Stimulated activated CD8-positive, alpha-beta memory T cell treated with anti-CD3 and anti-CD28 coated beads, Interleukin-2, amount 100 ng/mL, for 1 hour (primary cell): ENCODE measurements at places on chromosomes 7 and 10.
A peak's percentile ranks its signal among the peaks of the same experiment; 100 is the strongest.

GRCh38 chr7:83708531-83708930 is 59.6 kb upstream of the SEMA3E start:
- no peak for DNase-seq

DNA sequence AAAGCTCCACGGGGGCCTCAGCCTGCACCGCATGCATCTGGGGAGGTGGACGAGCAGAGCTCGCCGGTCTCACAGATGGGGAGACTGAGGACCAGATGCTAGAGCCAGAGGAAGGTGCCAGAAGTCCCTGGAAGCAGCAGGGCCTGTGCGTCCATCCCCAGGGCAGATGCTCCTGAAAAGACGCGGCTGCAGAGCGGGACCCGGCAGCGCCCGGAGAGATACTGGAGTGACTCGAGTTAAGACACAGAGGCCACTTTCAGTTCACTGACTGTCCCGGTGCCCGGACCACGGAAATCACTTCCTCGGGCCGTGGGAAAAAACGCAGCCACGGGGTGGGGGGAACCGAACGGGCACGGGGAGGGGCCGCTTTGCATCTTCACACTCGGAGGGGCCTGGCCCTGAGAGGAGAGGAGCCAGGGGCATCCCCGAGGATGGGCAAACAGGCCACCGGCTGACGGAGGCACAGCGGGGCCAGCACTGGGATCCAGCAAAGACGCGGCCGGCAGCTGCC is 85.4 kb downstream of the FOXL3 start:
- no peak for DNase-seq

- DNase-seq = no peak
These were observed 61.5 kb downstream of the CPVL start for GRCh38 chr7:29084832-29085231.

DNA sequence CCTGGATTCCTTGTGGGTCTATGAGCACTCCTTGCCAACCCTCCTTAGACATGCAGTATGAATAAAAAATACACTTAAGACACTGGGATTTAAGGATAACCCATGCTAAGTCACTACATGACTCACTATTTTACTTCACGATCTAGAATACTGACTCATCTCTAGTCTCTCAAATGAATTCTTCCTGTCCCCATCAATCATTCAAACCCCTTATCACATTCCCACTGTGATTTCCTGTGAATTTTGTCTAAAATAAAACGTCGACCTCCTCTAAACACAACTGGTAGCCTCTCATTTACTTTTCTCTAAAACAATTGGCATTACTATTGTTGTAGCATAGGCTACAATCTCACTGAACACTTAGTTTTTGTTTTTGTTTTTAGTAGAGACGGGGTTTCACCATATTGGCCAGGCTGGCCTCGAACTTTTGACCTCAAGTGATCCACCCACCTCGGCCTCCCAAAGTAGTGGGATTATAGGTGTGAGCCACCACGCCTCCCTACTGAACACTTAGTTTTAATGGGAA is 3.9 kb upstream of the IQUB start:
- no peak for DNase-seq

GRCh38 chr7:44194562-44195145 is 5.4 kb upstream of the GCK start:
- DNase-seq = no peak

DNA sequence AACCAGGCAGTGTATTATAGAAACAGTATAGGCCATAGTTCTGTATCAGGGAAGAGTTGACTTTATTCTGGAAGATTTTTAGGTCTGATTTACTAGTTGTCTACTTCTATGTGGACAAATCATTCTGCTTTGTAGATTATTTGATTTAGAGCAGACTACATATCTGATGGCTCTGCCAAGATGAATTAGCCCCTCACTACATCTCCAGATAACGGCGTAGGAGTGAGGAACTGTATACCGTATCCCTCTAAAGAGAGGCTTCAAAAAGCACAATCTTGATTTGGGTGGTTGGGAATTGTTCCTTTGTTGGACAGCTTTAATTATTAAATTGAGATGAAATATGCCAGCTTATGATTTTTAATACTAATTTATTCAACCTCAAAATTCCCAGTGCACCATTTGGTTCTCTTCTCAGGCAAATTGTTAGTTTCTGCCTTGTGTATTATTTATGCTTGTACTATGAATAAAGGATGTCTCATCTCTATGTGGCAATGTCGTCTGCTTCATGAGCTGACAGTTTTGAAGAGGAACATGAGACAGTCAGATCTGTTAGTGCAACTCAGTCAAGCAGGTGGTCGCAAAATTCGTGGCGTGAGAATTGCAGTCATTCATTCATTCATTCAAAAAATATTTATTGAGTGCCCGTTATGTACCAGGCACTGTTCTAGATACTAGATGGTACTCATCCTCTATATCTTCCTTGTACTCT is 422.8 kb downstream of the EXOC4 start:
- no peak for DNase-seq

DNA sequence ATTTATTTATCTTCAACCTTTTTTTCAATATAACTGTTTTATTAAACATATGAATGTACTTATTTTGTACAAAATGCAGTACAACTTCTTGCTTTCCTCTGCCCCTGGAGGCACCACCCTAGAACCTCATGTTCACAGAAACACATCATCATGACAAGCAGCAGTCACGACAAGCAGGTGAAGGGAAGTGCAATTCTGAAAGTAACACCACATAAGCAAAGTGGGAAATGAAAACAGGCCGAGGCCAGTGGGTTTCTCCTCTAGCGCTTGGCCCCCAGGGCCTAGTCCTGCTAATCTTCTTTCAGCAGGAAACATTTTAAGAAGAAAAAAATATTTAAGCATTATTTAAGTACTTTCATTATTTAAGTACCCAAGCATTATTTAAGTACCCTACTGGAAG is 598.1 kb downstream of the SH2D4B start:
- no peak for DNase-seq

DNA sequence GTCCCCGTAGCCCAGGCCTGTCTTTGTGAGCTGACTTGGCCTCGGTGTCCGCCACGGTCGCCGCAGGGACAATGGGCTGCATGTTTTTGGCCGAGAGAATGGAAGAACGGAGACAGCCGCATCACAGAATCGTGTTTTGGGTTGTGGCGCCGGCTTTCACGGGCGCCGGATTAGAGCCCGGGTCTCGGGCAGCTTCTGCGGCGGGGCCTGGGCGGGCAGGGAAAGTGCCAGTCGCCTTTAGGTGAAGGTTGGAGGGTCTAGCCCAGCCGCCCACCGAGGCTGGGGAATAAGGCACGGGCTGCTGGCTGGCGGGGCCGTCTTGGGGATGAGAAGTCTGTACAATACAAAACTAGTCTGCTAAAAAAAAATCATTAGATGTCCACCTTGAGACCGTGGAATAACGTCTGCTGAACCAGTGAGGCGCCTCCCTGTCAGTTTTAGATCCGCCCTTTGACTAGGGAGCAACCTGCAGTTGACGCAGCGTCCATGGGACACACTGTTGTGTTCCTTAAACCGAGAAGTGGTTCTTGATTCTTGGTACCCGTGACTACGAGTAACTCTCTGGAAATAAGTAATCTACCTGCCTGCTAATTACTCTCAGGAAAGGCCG is 577 bp downstream of the DNAJB9 start:
- peak; percentile 11 for DNase-seq

GRCh38 chr10:107451047-107451446 is 286.5 kb upstream of the SORCS1 start:
- DNase-seq = no peak

- no peak for DNase-seq
These were observed 28.0 kb upstream of the ARHGAP21 start for GRCh38 chr10:24751716-24752115.

DNA sequence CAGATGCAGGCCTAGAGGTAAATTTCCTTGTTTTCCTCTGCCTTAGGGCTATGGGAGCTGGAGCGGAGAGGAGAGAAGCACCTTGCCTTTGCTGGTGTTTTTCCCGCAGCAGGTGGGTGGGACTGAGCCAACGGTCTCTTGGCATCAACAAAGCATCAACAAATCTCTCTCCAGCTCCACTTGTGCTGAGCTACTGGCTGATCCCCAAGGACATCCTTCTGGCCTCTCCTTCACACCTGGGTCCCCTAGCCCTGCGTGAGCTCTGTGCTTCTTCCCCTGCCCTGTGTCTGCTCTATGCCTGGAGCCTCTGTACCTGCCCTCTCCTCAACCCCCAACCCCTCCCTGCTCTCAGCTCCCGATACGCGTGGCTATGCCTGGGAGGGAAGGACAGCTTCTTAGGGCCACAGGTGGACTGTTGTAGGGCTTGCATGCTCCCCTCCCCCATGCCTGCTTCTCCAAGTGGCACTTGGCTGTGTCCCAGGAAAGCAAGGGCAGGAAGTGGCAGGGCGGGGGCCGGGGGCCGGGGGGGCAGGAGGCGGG is 3.2 kb upstream of the CLDN4 start:
- DNase-seq = no peak

- no peak for DNase-seq
These were observed 8.2 kb upstream of the SRRM3 start for GRCh38 chr7:76193466-76193865.

GRCh38 chr7:154873500-154874121 is 129.3 kb downstream of the PAXIP1 start:
- DNase-seq = no peak

DNA sequence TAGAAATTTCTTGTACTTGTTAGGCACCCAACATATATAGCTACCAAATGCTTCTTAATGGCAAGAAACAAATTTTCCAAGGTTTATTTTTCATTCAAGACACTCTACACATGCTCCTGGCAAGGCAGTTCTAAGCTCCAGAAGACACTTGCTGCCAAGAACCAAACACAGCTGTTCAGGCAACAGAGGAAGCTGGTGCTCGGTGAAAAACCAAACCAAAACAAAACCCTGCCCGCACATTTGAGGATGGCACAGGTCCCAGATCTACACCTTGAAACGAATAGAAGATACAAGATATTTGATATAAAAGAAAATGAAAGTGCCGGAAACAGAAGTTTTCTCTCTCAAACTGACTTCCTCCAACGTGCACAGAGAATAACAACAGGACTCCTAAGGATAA is 4.9 kb upstream of the DNTT start:
- no peak for DNase-seq

DNA sequence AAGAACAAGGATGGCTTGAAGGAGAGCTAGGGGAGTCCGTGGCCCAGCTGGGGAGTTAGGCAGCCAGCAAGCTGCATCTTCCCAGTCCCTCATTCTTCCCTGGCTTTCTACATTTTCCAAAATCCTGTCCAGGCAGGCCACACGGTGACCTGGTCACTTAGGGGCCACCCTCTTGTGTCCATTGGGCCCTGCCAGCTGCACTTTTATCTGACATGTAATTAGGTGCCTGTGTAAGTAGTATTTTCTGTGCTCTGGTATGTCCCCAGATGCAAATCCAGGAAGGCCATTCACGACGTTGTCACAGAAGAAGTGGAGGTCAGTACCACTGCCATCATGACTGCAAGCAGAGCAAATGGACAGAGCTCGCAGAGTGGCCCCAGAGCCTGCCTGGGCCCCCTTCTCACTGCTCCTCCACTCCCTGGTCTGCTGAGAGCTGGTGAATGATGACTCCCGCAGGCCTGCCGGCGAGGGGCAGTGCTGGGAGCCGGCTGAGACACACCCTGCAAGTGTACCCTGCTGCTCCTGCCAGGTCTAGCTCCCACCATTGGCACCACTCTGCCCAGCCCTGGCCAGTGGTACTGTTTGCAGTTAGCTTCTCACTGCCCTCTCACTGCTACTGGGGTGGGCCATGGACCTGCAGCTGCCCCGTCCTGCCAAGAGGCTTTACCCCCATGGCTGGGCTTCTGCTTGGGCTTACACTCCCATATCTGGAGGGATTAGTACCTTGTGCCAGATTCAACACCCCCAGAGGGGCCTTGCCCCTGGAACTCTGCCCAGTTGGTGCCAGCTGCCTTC is 98.2 kb downstream of the GLRX3 start:
- DNase-seq = no peak

- DNase-seq = no peak
These were observed 31.2 kb upstream of the ZNF438 start for GRCh38 chr10:31062856-31063255.

- no peak for DNase-seq
These were observed 64.8 kb upstream of the GHITM start for GRCh38 chr10:84074521-84074920.

DNA sequence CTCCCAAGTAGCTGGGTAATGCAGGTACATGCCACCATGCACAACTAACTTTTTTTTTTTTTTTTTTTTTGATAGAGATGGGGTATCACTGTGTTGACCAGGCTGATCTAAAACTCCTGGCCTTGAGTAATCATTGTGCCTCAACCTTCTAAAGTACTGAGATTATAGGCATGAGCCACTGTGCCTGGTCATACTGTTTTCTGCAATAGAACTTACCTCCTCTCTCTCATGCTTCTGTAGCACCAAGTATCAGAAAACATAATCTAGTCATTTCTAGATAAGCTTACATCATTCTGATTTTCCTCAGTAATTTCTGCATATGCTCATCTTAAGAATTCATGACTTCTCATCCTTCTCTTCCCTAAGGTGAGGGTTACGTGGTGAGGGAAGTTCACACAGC is 210.0 kb downstream of the IMMP2L start:
- no peak for DNase-seq

DNA sequence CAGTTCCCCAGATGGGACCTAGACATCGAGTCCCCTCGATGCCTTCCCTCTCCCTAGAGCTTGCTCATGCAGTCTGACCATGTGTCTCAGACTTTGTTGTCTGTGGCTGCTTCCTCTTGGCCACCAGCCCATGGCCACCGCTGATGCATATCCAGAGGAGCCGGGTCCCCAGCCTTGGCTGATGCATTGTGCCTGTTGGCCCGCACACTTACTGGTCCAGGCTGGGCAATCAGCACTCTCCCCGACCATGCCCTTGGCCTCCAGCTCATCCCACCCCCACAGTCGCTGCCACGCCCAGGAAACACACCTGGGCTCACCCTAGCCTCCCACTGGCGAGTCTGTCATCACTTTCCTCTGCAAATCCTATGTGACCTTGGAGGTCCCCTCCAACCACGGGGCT is 10.1 kb downstream of the NPC1L1 start:
- no peak for DNase-seq
